ENCODE measurements at places on chromosomes 2 and 18.

- no peak for DNase-seq
Observed at GRCh38 chr18:40867459-40867858, 1087.6 kb upstream of the PIK3C3 start.

- DNase-seq = no peak
Observed at GRCh38 chr2:32976409-32977063, 29.8 kb downstream of the LTBP1 start.

- no peak for DNase-seq
Observed at GRCh38 chr2:201500534-201500933, 49.0 kb downstream of the STRADB start.

GRCh38 chr2:50930726-50931125 is 101.2 kb downstream of the NRXN1 start:
- no peak for DNase-seq

- no peak for DNase-seq
Observed at GRCh38 chr2:162890690-162891311, 52.2 kb upstream of the KCNH7 start.

DNA sequence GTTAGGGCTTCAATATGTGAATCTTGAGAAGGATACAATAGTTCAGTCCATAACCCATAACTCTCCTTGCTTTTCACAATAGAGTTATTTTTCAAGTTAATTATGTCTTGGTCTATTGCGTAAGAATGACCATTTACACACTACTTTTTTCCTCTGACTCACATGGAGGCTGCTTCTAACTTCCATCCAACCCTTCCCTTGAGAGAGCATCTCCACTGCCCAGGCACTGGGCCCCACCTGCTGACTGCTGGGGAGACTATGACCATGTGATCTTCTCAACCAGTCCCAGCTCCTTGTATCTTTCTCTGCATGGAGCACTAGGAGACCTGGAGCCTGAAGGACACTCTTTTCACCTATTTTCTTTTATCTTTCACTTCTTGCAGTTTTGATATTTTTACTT is 251.5 kb downstream of the GPD2 start:
- DNase-seq = no peak

GRCh38 chr2:233449081-233449901 is 95.0 kb downstream of the DGKD start:
- DNase-seq = no peak

DNA sequence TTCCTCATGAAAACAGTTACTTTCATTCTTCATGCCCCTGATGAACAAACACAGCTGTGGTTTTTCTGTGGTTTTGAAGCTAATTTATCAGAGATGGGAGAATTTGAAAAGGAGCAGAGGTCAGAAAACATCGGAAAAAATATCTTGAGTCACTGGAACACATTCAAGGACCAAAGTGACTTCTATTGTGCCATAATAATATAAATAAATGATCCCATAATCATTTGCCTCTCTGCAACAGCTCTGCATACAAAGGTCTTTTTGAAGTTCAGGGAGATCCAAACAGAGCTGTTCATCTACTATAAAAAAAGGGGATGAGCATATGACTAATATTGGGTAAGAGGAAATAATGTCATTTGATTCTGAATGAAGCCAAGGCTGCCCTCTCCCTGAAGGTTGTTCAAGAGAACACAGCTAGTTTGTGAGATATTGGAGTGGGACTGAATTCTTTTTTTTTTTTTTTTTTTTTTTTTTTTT is 201.3 kb upstream of the GALNT5 start:
- no peak for DNase-seq

DNA sequence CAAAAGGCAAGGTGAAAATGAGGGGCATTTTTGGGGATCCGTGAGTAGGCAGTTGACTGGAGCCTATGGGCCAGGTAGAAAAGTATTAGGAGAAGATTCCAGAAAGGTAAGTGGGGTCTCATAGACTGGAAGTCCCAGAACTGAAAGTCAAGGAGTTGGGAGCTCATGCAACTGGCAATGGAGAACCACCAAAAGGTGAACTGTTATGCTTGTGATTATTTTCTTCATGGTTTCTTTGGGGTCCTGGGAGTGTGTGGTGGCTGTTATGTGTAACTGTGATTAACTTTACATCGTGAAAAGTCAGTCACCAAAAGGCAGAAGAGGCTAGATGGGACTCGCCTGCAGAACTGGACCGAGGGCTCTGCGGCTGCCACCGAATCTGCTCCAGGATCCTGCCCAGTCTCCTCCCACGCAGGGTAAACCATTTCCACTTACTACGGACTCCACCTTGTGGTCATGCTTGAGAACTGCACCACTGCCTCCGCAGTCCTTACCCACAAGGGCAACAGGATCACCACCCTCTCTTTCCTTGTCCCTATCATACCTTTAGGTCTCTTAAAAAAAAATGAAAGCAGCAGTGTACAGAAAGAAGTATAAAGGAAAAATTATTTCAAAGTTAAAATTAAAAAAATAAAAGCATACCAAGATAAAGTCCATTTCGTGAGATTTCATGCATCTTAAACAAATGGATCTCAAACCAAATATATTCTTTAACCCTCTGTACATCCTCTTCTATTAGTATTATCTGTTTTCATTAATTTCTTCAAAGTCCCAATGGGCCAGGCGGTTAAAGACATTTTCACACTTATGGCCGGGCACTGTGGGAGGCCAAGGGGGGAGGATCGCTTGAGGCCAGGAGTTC is 15.6 kb upstream of the CEP68 start:
- DNase-seq = peak; percentile 78

DNA sequence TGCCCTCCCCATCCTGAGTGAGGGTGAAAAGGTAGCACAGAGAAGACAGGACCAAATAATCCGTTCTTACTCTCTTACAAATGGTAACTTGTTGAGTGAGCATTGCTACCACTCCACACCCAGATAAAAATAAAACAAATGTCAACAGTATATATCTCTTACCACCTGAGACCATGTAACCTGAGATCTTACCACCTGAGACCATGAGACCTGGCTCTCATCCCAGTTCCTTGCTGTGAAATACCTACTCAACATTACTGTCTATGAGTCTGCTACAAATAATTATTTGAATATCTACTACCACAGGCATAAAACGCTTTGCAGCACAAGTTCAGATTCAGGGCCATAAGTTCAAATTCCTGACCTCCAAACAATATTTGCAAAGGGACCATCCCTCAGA is 234.7 kb downstream of the C1D start:
- DNase-seq = no peak

DNA sequence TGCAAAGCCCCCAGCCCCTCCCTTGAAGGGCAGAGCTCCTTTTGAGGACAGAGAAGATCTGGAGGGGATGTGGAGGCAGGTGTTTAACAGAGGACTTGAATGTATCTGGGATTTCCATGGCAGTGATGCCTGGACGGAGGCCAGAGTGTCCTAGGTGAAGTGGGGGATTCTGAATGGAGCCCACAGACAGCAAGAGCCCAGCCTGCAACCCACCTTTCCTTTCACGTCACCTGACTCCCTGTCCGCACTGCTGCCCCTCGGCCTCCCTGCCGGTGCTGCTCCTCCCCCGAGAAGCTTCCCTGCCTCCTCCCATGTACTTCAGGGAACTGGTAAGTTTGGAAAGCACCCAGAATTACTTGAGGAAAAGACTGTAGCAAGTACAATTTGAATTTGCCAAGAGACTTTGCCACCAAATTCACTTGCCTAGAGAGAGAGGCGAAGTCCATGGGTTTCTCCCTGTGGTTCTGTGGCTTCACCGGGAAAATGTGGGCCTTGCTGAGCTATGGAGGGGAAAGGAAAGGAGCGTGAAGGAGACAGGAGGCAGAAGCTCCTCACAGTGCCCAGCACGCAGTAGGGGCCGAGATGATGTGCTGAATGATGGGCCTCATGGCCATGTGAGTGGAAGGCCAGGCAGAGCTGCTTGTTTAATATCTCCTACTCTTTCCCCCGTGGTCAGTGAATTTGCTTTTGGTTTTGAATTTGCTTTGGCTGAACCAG is 13.9 kb upstream of the ASPRV1 start:
- DNase-seq = no peak

DNA sequence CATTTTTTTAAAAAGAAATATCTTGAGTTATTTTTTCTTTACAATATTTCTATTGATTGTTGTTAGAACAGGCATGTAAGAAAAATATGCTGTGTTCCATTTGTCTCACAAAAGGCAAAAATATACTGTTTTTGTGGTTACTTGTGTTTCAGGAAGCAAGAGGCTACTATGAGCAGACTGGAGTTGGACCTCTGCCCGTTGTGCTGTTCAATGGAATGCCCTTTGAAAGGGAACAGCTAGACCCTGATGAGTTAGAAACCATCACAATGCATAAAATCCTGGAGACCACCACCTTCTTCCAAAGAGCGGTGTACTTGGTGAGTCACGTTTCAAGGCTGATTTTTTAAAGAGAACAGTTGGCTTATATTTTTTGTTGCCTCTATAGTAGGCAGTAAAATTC is 54.7 kb downstream of the UGGT1 start:
- DNase-seq = no peak

GRCh38 chr2:176613323-176613987 is 344.2 kb downstream of the MTX2 start:
- no peak for DNase-seq

DNA sequence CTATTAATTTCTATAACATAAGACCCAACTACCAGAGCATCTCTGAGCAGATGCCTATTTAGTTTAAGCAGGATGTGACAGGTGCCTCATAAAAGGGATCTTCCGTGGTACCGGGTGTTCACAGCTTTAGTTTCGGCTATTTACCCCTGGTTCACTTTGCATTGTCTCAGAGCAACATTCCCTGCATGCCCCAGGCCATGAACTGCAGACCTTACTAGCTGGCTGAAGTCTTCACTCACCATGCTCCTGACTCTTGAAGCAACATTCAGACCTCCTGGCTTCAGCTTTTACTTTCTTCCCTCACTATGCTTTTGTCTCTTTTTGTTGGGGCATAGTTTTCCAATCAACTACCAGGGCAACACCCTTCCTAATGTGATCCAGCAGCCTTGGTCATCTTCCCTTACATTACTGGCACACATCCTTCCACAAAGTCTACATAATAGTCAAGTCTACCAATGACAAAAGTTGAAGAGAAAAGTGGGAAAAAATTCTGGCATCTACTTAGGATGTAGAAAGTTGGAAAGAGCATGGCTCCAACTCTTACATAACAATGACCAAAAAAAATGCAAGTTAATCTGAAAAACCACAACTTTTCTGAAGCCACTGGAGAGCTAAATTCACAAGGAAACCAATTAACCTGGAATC is 99.2 kb downstream of the SESTD1 start:
- DNase-seq = no peak

- no peak for DNase-seq
Observed at GRCh38 chr18:60668583-60668982, 296.0 kb upstream of the MC4R start.

- DNase-seq = no peak
Observed at GRCh38 chr2:218811382-218811781, 20.2 kb downstream of the PRKAG3 start.

DNA sequence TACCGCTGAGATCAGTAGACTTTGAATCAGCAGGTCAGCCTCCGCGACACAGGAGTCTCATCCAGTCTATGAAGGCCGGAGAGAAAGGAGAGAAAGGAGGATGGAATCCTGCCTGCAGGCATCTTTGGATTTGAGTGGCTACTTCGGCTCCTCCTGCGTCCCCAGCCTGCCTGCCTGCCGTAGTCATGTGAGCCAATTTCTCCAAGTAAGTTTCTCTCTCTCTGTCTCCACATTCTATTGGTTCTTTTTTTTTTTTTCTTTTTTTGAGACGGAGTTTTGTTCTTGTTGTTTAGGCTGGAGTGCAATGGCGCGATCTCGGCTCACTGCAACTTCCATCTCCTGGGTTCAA is 16.7 kb downstream of the PDCD1 start:
- DNase-seq = no peak

GRCh38 chr2:18238209-18238608 is 322.2 kb downstream of the RDH14 start:
- no peak for DNase-seq

All from CD4-positive, alpha-beta T cell treated with Interleukin-1 beta for 1 hour (primary cell).